T-helper 1 cell (primary cell): ENCODE measurements at places on chromosomes 5 and 9.

DNA sequence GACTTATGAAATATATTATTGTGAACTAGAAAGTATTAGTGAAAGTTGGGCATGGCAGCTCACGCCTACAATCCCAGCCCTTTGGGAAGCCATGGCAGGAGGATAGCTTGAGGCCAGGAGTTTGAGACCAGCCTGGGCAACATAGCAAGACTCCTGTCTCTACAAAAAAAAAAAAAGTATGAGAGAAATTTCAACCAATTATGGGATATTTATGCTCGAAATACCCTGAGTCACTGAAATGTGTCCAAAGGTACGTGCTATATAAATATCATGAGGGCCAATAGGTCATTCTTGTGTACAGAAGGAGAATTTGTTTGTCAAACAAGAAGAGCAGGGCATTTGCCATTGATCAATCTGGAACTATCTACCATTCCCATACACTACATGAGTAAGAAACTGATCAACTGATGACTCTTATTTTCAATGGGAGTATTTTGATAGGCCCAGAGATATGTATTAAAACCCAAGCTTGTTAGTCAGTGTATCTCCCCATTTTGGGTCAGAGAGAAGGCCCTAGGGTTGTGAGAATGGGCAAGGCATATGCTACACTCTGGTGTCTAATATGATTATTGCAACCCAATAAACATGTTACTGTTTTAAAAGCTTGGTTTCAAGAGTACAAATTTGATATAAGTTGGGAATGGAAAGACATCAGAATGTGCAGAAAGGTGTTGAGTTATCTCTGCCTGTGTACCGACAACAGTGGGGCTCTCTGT lies 21.7 kb upstream of the HOMER1 start:
- no peak for DNase-seq

DNA sequence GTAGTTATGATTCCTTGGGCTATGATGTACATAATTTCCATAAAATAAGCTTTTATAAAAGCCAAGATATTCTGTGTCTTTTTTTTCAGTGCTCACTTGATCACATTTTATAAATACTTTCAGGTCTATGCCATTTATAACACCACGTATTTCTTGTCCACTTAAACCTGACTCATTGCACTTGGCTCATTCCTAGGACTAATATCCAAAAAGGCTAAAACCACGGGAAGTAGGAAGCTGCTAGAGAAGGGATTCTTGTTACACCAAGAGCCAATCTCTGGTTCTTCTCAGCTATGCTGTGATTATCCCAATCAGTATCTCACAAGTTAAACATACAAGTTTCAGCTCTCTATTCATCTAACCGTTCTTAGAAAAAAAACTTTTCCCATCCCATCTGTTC lies 80.4 kb upstream of the CDH6 start:
- no peak for DNase-seq

DNA sequence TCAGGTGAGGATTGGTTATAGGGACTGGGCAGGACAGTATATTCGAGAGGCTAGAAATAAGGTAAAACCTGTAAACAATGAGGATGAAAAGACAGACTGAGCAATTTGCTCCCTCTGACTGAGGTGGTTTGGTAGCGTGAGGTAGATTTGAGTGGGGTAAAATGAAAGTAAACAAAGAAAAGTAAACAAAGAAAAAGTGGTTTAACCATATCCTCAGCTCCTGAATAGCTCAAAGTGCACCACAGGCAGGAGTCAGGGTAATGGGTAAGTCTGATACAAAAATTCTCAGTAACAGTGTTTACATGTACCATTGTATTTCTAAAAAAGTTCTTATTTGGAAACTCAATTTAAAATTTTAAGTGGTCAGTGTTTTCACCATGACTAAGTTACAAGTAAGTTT lies 203.1 kb upstream of the ARRDC3 start:
- DNase-seq = no peak

DNA sequence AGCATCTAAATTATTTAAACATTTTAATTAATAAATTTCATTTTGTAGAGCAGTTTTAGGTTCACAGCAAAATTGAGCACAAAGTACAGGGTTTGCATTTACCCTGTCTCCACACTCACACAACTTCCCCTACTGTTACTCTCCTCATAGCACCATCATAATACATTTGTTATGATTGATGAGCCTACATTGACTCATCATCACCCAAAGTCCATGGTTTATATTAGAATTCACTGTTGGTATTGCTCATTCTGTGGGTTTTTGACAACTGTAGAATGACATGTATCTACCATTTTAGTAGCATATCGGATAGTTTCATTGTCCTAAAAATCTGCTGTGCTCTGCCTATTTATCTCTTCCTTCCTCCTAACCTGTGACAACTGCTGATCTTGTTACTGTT lies 411.1 kb upstream of the MPDZ start:
- DNase-seq = no peak

GRCh38 chr9:130207241-130207992 lies 35.2 kb downstream of the NCS1 start:
- no peak for DNase-seq

GRCh38 chr5:1172670-1173404 lies 28.6 kb upstream of the SLC6A19 start:
- DNase-seq = peak; percentile 7

GRCh38 chr5:87390075-87390474 lies 22.7 kb downstream of the CCNH start:
- no peak for DNase-seq
